ENCODE measurements at places on chromosomes 2 and 18.

- DNase-seq: no peak
Observed at GRCh38 chr2:108604196-108604595, 69.9 kb downstream of the LIMS1 start.

DNA sequence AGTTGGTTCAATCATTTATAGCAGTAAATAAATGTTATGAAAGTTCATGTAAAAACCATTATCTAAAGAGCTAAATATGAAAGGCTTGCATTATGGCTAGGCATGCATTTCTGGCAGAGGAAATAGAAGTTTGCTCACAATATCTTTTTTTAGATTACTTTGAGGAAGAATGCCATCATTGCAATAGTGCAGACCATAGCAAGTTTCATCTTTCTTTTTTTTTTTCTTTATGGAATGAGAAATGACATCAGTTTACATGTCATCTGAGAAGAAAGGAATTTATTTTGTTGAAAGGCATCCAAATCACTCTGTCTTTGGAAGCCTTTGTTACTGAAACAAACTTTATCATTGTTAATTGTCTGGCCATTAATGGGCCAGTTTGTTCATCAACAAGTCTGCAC lies 74.5 kb upstream of the NCKAP5 start:
- no peak for DNase-seq

DNA sequence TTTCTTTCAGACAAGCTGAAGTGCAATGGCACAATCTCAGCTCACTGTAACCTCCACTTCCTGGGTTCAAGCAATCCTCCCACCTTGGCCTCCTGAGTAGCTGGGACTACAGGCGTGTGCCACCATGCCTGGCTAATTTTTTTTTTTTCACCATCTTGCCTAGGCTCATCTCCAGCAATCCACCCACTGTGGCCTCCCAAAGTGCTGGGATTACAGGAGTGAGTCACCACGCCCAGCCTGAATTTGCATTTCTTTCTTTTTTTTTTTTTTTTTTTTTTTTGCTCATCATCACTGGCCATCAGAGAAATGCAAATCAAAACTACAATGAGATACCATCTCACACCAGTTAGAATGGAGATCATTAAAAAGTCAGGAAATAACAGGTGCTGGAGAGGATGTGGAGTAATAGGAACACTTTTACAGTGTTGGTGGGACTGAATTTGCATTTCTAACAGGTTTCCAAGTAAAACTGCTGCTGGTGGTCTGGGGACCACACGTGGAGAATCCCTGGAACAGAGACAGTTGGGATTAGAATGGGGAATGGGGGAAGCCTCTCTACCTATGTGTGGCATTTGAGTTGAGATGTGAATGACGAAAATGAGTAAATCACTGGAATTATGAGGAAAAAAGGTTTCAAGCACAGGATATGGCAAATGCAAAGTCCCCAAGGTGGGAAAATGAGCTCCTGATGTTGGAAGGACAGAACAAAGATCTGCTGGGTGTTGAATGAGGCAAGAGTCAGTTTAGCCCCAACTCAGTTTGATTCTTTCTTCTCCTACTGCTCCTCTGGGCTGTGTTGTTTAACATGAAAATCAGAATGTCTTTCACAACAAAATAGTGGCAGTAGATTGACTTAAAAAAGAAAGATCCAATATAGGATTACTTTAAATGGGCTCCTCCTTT lies 88.8 kb upstream of the MAP4K4 start:
- DNase-seq: peak; percentile 11

DNA sequence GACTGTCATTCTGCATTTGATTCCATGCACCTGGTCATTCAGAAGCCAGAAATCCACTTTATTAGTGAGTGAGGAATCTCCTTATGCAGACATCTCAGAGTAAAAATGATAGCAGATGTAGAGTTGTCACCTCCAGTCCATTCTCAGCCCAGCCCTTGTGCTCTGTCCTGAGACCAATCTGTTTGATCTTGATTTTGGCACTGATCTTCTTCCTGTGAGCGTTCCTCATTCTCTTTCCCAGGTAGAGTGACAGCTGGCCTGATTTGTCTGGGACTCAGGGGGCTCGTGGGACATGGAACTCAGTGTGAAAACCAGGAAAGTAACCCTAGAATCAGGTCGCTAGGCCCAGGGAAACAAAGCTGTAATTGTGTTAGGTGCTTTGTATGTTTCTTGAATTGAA lies 8.9 kb downstream of the ARHGAP25 start:
- no peak for DNase-seq

GRCh38 chr18:5413447-5413846 lies 117.9 kb upstream of the ZBTB14 start:
- no peak for DNase-seq

- no peak for DNase-seq
Observed at GRCh38 chr2:102837626-102838198, 75.9 kb downstream of the TMEM182 start.

- DNase-seq: no peak
Observed at GRCh38 chr2:201754717-201755415, 25.9 kb downstream of the ALS2 start.

- DNase-seq: no peak
Observed at GRCh38 chr2:65870826-65871225, 438.4 kb upstream of the SPRED2 start.

GRCh38 chr18:35619464-35619863 lies 37.9 kb downstream of the GALNT1 start:
- no peak for DNase-seq

DNA sequence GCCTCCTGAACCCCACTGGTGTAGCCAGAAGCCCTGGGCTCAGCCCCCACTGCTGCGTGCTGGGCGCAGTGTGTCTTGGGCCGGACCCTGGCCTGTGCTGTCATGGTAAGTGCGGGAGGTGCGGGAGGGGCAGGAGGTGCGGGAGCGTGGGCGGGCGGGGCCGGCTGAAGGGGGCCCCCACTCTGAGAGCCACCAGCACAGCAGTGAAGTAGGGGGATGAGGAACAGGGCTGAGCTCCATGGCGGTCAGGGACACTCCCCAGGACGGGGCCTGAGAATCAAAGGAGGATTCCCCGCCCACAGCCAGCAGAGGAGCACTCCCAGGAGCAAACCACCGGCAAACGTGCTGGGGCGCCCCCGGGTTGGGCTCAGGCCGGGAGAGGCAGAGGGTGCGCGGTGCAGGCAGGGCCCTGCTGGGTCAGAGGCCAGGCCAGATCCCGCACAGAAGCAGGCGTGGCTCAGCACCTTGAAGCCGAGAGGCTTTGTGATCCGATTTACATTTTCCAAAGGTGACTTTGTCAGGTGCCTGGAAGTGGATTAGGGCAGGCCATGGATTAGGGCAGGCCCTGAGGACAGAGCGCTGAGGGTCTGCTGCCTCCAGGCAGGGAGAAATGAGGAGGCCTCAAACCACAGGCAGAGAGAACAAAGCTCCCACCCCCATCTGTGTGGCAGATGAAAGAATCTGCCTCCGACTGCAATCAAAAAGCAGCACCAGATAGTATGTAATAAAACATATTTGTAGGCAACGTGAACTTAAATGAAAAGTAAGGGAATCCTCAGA lies 152.0 kb upstream of the RAB6C start:
- no peak for DNase-seq

- DNase-seq: no peak
Observed at GRCh38 chr2:8927510-8928455, 75.7 kb downstream of the MBOAT2 start.

- DNase-seq: no peak
Observed at GRCh38 chr18:75497576-75498235, 70.2 kb upstream of the SMIM21 start.

DNA sequence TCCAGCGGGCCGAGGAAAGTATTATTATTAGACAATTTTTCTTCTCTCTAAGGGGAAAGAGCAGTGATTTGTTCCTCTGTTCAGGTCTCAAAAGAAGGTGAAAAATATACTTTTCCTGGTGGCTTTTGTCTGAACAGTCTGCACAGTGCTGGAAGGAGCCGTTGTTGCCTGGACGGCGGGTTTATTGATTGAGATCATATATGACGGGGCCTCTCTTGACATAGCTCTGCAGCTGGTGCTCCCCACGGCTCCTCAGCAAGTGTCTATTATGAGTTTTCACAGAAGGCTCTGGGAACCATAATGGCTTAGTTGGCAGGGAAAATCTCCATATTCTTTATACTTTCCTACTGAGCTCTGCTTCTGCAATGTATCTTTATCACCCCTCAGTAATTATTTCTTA lies 42.9 kb downstream of the FSHR start:
- DNase-seq: no peak

DNA sequence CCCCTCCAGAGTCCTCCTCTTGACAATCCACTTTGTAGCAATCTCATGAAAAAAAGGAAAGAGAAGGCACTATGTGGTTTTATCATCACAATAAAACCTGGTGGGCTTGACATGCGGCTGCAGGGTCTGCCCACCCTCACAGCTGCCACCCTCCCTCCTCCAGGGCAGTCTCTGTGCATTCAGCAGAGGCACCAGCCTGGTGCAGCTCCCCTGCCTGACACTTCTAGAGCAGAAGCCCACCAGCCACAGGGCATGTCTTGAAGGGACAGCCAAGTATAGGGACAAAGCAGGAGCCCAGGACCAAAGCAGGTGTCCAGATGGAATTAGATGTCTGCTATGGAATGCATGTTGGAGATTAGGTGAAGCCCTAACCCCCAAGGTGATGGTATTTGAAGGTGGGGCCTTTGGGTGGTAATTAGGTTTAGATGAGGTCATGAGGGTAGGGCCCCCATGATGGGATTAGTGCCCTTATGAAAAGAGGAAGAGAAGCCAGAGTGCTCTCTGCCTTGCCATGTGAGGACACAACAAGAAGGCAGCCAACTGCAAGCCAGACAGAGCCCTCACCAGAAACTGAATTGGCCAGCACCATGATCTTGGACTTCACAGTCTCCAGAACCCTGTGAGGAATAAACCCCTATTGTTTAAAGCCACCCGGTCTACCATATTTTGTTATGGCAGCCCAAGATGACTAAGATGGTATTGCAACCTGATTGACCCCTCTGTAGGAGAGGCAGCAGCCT lies 86.9 kb downstream of the MCFD2 start:
- DNase-seq: no peak

DNA sequence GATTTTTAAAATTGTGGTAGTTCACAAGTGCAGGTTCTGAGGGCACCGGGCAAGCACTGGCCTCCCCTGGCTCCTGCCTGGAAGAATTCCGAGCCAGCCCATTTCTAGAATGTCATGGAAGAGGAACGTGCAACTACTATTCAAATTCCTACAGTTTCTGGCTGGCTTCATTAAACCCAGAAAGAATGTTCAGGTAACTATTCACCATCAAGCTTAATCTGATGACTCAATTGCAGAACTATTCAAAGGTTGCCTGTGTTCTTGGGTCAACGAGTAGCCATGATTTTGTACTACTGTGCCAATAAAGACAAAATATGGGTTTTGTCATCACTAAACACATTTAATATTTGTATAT lies 14.3 kb upstream of the MFF start:
- DNase-seq: no peak

GRCh38 chr2:148998165-148998830 lies 40.2 kb upstream of the LYPD6B start:
- DNase-seq: no peak

GRCh38 chr2:31079665-31080064 lies 58.6 kb downstream of the GALNT14 start:
- no peak for DNase-seq

DNA sequence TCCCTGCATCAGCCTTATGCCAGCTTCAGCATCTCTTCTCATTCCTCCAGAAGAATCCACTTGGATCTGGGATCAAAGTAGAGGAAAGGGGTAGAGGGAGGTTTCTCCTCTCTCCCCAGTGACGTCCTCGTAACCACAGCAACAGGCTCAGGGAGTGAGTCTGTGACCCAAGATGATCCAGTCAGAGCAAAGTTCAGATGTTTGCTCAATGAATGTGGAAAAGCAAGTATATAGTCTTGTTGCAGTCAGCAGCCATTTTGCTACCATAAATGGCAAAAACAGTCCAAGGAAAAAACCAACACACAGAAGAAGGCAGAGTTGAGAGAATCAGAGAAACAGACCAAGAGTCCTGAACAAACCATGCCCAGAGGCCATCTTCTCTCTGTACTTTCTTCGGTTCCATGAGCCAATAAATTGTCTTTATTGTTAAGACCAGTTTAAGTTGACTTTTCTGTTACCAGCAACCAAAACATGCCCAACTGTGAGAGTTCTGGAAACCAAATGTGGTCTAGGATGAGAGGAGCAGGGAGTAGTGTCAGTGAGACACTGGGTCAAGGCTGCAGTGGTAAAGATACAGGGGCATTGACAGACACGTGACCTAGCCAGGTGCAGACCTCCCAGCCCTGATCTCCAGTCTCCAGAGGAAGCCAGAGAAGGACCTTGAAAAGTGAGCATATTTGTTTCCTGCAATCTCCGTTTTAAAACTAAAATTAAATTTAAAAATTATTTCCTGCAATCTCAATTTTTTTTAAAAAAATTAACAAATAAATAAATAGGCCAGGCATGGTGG lies 3.2 kb upstream of the CXCR1 start:
- DNase-seq: no peak

DNA sequence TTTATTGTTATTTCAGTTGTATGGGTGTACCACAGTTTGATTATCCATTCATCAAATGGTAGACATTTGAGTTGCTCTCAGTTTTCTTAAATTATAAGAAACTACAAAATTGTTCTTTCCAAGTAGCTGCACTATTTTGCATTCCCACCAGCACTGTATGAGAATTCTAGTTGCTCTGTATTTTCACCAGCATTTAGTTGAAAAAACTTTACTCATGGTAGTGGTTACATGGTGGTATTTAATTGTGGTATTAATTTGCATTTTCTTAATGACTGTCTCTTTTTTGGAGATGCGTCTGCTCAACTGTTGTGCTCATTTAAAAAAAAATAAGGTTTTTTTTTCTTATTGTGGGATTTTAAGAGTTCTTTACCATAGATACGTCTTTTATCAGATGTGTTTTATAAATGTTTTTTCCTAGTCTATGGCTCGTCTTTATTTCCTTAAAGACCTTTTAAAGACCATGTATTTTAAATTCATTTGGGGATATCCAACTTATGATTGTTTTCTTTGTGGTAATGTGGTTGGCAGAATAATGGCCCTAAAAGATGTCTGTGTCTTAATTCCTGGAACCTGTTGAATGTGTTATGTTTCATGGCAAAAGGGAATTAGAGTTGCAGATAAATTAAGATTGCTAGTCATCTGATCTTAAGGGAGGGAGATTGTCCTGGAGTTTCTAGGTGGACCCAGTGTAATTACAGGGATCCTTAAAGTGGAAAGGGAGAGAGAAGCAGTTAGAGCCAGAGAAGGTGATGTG lies 37.4 kb downstream of the UBE2F start:
- DNase-seq: no peak

- DNase-seq: peak; percentile 48
Observed at GRCh38 chr2:33412920-33413319, 63.5 kb upstream of the RASGRP3 start.

All from A673 (cell line).